ENCODE measurements at places on chromosomes 3 and 15. TPM values are rescaled to one million over a fixed set of nuclear protein-coding genes. Genes with fewer than 3 reads are reported as not detected.

DNA sequence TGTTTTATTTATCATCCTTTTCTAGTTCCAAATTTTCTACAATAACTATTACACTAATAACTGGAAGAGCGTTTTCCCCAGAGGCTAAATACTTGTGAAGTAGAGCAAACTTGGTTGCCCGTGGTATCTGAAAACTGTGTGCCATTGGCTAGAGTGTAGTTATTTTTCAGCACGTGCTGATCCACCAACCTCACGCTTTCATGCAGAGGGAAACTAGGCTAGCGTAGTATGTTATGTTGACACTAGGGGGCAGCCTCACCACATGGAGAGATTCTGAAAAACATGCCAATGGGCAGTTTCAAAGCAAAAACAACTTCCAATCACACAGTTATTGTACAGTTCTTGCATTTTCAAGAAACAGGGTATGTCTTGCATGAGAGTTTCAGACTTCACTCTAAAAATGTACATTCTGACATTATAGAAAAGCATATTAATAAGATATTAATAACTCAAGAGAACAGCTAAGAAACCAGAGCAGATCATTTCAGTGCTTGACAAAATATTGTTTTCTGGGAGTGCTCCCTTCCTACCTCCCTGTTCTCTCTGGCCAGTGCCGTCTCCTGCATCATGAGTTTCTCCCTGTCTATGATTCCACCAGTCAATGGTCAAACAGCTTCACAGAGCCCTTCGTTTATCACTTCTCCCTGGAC lies 39.7 kb downstream of the SPATA12 start:
- no peaks in the 10 kb centered on the region for H3K36me3 ChIP-seq
- DNase-seq, result peak; percentile 54
- H3K27me3 ChIP-seq, result peaks cover 3% of the 10 kb centered on the region
- no peak overlapping the region for H3K27ac ChIP-seq
- peaks cover 9% of the 10 kb centered on the region for H3K4me1 ChIP-seq

Gene ZWILCH
- 41.1 TPM for total RNA-seq

DNA sequence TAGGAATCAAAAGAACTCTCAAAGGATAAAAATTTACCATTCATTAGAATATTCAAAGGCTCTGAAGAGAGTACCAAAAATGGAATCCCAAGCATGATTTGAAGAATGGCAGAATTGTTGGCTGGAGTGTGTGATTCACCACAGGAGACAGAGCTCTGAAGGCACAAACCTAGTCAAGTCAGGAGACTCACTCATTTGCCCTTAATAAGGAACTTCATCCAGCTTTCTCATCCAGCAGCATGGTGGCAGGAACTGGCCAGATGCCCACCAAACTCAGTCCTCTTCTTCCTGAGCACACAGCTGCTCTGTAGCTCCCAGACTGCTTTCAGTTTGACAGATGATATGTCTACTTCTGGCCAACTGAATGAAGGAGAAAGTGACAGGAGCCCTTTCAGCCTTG lies 16.5 kb upstream of the HEG1 start:
- no peak overlapping the region for H3K4me3 ChIP-seq
- H3K27ac ChIP-seq, result no peak overlapping the region
- no peaks in the 10 kb centered on the region for H3K27me3 ChIP-seq
- no peak for DNase-seq
- no peaks in the 10 kb centered on the region for H3K36me3 ChIP-seq
- peaks cover 12% of the 10 kb centered on the region for H3K4me1 ChIP-seq

DNA sequence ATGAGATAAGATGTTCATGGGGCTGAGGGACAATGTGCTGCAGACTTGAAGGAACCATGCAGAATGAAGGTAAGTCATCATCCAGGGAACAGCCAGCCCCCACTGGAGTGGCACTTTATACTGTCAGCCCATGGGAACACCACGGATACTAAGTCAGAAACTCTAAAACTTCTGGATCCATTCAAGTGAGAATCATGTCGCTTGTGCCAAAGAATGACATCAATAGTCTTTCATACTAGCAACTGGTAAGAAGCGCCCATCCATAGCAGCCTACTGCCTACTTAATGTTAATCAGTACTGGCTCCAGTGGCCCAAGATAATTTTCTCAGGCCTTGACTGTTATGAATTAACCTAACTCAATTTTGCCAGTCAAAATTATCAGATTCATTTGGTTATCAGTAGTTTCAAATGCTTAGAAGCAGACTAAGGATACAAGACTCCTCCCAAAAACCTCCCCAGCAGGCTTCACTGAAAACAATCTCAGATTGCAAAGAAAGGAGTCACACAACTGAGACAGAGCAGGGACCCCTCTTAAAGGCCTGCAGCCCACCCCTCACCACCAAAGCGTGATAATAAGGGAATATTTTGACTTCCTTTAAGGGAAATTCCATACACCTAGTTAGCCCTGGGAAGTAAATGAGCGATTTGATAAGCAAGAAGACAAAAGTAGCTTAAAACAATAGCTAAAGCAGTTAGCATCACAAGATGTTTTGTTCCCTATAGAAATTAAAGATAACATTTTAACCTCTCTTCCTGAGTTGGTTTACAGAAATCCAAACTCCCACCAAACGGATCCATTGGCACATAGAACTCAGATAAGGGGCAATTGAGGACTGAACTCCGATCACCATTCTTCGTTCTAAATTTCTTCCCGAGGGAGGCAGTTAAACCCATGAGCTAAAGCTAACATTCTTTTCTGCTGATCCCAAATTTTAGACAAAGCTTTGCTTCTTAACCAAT lies 98.8 kb downstream of the TGFBR2 start:
- peaks cover 38% of the 10 kb centered on the region for H3K4me1 ChIP-seq
- no peak overlapping the region for H3K27ac ChIP-seq
- H3K27me3 ChIP-seq, result no peaks in the 10 kb centered on the region
- peaks cover 60% of the 10 kb centered on the region for H3K36me3 ChIP-seq

- H3K27ac ChIP-seq, result no peak overlapping the region
- no peaks in the 10 kb centered on the region for H3K36me3 ChIP-seq
- peaks cover 12% of the 10 kb centered on the region for H3K4me1 ChIP-seq
- DNase-seq, result no peak
Measured at GRCh38 chr3:46626039-46626438, 13.7 kb downstream of the FAM240A start.

Gene ARNT2
- not detected for total RNA-seq

Data from activated naive CD8-positive, alpha-beta T cell treated with anti-CD3 and anti-CD28 coated beads for 36 hours (primary cell).